Activated CD4-positive, alpha-beta T cell treated with anti-CD3 and anti-CD28 coated beads for 24 hours (primary cell): ENCODE measurements at places on chromosomes 4 and X.

DNA sequence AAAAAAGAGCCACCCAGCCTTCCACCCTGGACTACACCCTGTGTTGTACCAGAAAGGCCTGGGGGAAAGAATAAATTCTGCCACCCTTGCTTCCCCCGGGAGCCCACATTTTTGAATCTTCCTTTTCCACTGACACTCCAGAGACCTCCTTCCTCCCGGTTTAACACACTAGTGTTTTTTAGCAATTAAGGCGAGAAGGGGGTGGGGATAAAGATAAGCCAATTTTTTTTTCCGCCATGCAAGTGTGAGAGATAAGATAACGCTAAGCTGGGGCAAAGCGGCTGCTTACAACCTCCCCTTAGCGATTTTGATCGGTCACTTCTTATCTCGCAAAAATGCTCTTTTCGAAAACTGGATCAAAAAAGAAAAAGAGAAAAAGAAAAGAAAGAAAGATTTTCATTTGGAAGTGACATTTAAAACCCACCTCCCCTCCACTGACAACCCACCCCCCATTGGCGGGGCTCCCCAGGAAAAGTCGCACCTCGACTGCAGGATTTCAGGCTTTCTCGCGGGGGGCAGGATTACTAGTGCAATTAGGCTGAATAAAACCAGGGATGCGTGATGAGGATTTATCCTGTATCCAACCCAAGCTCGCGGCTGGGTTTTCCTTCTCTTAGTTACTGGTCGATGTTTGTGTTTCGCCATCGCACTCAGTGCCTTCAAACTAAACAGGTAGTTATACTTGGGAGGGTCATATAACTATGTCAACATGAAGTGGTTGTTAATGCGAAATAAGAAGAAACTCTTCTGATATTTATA is 6.0 kb upstream of the BCOR start:
- DNase-seq, result no peak

DNA sequence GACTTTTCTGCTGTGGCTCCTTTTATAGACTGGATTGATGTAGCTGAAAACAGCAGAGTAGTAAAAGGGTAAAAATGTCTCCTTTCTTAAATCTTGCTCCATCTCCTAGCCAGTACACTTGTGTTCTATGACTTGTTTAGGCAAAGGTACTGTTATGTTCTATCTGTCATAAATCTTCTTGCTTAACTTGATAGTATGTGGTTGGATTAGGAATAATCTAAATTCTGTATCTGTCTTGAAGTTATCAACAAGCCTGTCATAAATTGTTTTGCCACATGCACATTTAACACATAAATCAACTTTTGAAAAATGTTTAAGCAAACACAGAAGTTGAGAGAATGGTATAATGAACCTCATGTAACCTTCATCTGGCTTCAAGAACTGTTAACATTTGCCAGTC is 157.0 kb downstream of the FRAS1 start:
- no peak for DNase-seq

DNA sequence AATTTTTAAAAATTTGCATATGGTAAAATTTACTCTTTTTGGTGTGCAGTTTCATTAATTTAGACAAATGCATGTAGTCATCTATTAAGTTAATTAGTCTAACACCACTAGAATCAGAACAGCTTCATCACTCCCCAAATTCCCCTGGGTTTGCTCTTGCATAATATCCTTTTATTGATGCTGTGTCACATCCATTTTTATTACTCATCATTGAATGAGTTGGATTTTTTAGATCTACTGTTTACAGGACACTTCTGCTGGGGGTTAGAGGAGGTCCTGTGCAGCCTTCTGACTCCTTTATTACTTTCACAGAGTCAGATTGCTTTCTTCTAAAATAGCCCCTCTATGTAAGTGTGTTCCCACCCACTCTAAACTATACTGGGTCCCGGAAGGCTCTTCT is 65.9 kb downstream of the MTHFD2L start:
- no peak for DNase-seq

GRCh38 chr4:117996891-117997290 is 37.4 kb upstream of the NDST3 start:
- DNase-seq, result no peak

DNA sequence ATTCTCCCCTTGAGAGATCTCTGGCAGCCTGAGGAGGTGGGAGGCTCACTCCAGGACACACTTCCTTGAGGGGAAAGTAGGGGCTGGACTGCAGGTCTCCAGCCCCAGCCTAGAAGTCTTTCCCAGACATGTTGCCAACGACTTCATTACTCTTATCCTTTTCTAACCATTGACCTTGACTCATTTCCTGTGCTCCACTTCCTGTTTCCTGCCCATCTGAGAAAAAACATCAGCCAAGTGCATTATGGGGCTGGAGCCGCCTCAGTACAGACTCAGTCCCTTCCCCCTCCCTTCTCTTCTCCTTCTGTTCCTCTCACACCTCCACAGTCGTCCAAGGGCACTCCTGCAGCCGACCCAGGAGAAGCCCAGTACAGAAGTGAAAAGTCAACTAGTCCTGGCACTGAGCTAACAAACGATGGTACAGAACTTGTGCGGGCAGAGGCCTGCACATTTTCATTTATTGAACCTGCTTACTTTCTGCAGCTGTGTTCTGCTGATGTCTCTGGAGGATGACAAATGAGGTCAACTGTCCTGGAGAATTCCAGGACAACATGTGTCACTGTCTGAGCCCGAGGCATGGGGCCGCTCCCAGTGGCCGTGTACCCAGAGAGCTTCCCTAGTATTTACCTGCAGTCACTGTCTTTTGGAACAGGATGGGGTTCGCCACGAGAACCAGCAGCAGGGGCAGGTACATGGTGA is 20.1 kb downstream of the GPR143 start:
- DNase-seq, result no peak

- no peak for DNase-seq
Observed at GRCh38 chrX:109643687-109644086, 18.7 kb upstream of the KCNE5 start.
